Brain microvascular endothelial cell (primary cell): ENCODE measurements at places on chromosomes 13 and 19.

DNA sequence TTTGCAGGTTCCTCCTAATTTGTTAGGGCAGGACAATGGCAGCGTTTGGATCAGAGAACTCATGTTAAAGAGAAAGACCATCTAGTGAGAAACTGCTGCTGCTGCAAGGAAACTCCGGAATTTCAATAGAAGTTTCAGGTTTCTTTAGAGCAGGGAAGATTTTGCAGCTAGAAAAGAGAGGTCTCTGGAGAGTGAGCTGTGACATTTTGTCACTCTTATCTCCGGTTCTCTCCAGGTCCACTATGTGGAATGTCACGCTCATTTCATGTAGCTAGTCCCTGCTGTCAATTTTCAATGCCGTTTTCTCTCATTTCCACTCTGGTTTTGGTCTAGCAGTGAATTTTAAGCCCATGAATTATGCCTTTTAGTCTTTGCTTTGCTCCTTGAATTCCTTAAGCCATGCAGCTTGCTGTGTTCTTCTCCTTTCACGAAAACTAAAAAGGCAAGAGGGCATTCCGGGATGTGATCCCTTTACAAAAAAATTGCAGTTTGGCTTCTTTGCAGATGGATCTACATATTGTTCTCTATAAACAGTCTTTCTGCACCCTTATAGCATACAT is 46.7 kb upstream of the POSTN start:
- DNase-seq: no peak

DNA sequence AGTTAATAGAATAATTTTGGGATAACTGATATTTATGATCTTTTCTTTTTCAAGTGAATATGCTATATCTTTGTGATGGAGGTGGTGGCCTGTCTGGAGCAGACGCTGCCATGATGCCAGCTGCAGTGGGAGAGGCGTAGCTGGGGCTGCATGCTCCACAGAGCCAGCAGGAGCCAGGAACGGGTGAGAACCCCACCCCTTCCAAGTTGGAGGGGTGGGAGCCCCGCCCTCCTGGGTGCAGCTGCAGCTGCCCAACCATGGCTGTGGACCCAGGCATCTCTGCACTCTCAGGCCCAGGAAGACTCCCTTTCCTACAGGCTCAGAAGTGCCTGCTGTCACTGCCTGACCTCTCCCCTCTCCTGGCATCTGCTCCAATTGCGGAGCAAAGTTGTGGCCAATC is 373.0 kb downstream of the SLC7A1 start:
- no peak for DNase-seq

- DNase-seq: no peak
Observed at GRCh38 chr13:92775658-92776057, 450.9 kb upstream of the GPC6 start.

- DNase-seq: no peak
Observed at GRCh38 chr19:7928334-7928706, 2.4 kb upstream of the CTXN1 start.
